ENCODE measurements at places on chromosomes 7 and 10.

- H3K27ac ChIP-seq, result no peak overlapping the region
- no peaks in the 10 kb centered on the region for H3K4me1 ChIP-seq
- H3K27me3 ChIP-seq, result peaks cover 9% of the 10 kb centered on the region
- H3K4me3 ChIP-seq, result no peak overlapping the region
- no peaks in the 10 kb centered on the region for H3K36me3 ChIP-seq
- DNase-seq, result no peak
Measured at GRCh38 chr7:21550076-21550475, 7.2 kb downstream of the DNAH11 start.

DNA sequence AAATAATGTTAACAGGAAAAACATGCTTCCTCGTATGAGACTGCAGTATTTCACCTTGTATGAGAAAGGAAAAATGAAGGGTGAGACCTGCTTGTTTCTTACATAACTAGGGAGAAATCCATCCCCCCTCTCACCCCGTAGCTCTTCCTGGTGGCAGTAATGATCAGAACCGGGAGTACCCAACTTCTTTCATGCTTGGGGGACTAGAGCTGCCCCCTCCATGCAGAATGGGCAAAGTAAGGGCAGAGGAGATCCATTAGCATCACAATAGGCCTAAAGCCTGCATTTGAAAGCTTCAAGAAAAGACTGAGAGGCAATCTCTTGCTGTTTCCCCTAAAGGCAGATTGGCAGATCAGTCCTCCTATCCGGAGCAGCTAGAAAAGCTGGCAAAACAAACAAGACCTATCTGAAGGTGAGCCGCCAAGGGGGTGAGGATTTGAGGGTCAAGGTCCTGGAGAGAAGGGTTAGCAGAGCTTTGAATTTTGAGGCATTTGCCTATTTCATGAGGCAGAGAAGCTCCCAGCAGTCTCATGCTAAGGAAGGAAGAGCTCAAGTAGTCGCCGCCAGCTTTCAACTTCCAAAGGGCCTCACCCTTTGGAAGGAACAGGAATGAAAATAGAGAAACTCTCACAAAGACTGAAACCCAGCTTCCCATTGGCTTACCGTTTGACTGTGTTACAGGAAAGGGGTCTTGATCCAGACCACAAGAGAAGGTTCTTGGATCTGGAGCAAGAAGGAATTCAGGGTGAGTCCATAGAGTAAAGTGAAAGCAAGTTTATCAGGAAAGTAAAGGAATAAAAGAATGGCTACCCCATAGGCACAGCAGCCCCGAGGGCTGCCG lies 36.2 kb downstream of the BAG3 start:
- no peak overlapping the region for H3K27ac ChIP-seq
- no peaks in the 10 kb centered on the region for H3K27me3 ChIP-seq
- DNase-seq, result no peak
- peaks cover 17% of the 10 kb centered on the region for H3K4me1 ChIP-seq

DNA sequence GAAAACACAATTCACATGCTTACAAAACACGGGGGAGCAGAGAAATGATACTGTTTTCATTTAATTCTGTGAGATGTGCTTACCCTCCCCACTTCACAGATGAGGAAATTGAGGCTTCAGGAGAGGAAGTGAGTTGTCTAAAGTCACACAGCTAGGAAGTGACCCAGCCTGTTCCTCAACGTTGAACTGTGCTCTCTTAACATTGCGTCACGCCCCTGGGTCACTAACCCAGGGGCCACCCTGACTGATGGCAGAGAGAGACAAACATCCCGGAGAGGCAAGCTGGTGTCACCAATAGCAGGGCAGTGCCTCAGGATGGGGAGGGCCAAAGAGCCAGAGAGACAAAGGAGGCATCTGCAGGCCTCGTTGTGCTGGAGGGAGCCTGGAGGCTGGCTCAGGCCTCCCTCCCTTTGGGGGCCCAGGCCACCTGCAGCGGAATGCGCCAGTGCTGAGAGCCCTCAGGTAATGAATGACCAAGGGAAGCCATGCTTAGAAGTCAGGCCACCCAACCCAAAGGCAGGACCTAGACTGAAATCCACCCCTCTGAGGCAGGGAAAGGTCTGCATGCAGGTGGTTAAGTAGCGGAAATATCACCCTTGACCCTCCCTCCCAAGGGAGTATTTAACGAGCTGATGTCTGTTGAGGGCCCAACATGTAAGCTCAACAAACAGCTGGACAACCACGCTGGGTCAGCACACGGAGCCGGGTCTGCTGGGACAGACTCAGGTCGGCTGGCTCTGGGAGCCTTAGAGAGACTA lies 81.3 kb downstream of the C10orf105 start:
- H3K27me3 ChIP-seq, result no peaks in the 10 kb centered on the region
- no peak overlapping the region for H3K4me3 ChIP-seq
- H3K4me1 ChIP-seq, result peaks cover 4% of the 10 kb centered on the region
- no peak overlapping the region for H3K27ac ChIP-seq

- no peak overlapping the region for H3K27ac ChIP-seq
- no peak overlapping the region for H3K4me3 ChIP-seq
- no peaks in the 10 kb centered on the region for H3K36me3 ChIP-seq
- DNase-seq, result no peak
Measured at GRCh38 chr10:11134411-11134810, 116.7 kb downstream of the CELF2 start.

GRCh38 chr10:17607603-17608332 lies 9.4 kb downstream of the HACD1 start:
- no peaks in the 10 kb centered on the region for H3K36me3 ChIP-seq
- H3K4me3 ChIP-seq, result no peak overlapping the region
- no peak overlapping the region for H3K27ac ChIP-seq
- H3K4me1 ChIP-seq, result no peaks in the 10 kb centered on the region

DNA sequence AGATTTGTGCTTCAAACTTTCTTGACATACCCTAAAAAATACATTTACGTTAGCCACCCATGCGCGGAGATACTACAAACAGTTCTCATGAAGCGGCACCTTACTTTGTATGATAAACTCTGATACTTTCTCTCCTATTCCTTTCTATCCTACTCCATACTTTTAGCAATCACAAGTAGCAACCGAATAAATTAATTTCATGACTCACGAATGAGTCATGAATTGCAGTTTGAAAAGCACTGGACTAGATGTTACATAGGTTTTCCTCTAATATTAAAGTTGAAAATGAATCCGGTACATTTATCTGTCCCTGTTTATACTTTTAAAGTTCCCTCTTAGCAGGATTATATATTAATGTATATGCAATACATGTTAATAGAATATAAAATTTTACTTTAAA lies 67.6 kb downstream of the CUBN start:
- no peak overlapping the region for H3K4me3 ChIP-seq
- H3K4me1 ChIP-seq, result peaks cover 47% of the 10 kb centered on the region
- no peaks in the 10 kb centered on the region for H3K27me3 ChIP-seq
- H3K36me3 ChIP-seq, result no peaks in the 10 kb centered on the region
- no peak overlapping the region for H3K27ac ChIP-seq
- no peak for DNase-seq

- H3K4me1 ChIP-seq, result peaks cover 20% of the 10 kb centered on the region
- DNase-seq, result peak; percentile 49
- no peak overlapping the region for H3K27ac ChIP-seq
- no peaks in the 10 kb centered on the region for H3K36me3 ChIP-seq
Measured at GRCh38 chr10:62732841-62733653, 71.5 kb upstream of the ADO start.

- no peak overlapping the region for H3K27ac ChIP-seq
- no peak overlapping the region for H3K4me3 ChIP-seq
- H3K27me3 ChIP-seq, result peaks cover 4% of the 10 kb centered on the region
- no peaks in the 10 kb centered on the region for H3K4me1 ChIP-seq
- DNase-seq, result no peak
Measured at GRCh38 chr10:90665905-90666662, 191.8 kb downstream of the HTR7 start.

DNA sequence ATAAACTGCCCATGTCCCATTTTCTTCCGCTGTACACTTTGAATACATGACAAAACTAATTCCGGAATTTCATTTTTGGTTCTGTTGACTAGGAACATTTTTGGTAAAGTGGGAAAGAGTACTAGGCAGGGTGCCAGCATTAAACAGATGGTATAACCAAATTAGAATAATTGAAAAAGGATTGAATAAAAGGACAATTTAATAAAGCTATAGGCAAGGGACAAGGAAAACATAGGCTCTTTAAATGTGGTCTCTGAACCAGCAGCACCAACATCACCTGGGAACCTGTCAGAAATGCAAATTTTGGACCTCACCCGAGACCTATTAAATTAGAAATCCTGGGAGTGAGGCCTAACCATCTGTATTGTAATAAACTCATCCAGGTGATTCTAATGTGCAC lies 376.9 kb downstream of the LRRTM3 start:
- H3K4me3 ChIP-seq, result no peak overlapping the region
- DNase-seq, result no peak
- no peaks in the 10 kb centered on the region for H3K4me1 ChIP-seq
- H3K27me3 ChIP-seq, result no peaks in the 10 kb centered on the region

- DNase-seq, result no peak
- H3K27me3 ChIP-seq, result no peaks in the 10 kb centered on the region
- peak overlapping the region; percentile 97 for H3K27ac ChIP-seq
- peaks cover 28% of the 10 kb centered on the region for H3K4me1 ChIP-seq
- H3K36me3 ChIP-seq, result peaks cover 30% of the 10 kb centered on the region
Measured at GRCh38 chr10:3786295-3787015, 1.4 kb upstream of the KLF6 start.

- H3K27me3 ChIP-seq, result no peaks in the 10 kb centered on the region
- no peak for DNase-seq
- H3K4me1 ChIP-seq, result no peaks in the 10 kb centered on the region
- no peaks in the 10 kb centered on the region for H3K36me3 ChIP-seq
Measured at GRCh38 chr7:20385126-20385525, 54.4 kb downstream of the ITGB8 start.

GRCh38 chr7:135905355-135905754 lies 71.8 kb downstream of the MTPN start:
- no peaks in the 10 kb centered on the region for H3K27me3 ChIP-seq
- H3K4me3 ChIP-seq, result no peak overlapping the region
- H3K27ac ChIP-seq, result no peak overlapping the region
- H3K4me1 ChIP-seq, result peaks cover 2% of the 10 kb centered on the region
- no peak for DNase-seq

- DNase-seq, result no peak
- H3K36me3 ChIP-seq, result no peaks in the 10 kb centered on the region
- no peaks in the 10 kb centered on the region for H3K4me1 ChIP-seq
- H3K27ac ChIP-seq, result no peak overlapping the region
- H3K27me3 ChIP-seq, result no peaks in the 10 kb centered on the region
Measured at GRCh38 chr10:126175641-126176262, 212.5 kb downstream of the ADAM12 start.

DNA sequence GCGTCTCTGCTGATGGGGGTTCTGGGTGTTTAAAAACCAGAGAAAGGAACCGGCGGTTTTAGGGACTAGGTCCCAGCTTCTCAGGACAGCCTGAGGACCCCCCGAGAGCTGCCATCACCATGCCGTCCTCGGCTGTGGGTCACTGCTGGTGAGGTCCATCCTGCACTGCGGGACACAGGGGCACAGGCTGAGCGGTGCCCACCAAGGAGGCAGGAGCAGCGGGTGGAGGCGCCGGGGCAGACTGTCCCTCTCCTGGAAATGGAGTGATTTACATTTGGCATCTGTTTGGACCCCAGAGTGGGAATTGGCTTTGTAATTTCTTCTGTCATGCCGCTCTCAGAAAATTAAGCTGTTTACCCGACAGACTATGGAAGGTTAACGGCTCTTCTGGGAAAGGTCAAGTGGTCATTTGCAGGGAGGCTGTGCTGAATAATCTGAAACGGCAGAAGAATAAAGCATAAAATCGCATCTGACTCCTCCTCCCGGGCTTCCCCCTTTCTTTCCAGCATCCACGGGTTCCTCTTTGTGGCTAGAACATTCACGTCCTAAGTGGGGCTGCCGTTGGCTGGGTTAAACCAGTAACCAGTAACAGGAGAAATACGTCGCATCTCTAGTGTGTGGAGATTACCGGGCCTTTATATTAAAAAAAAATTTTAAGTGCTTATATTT lies 31.7 kb downstream of the LHPP start:
- no peaks in the 10 kb centered on the region for H3K27me3 ChIP-seq
- no peak for DNase-seq
- H3K4me1 ChIP-seq, result peaks cover 12% of the 10 kb centered on the region
- peaks cover 4% of the 10 kb centered on the region for H3K36me3 ChIP-seq

- H3K4me1 ChIP-seq, result peaks cover 17% of the 10 kb centered on the region
- H3K36me3 ChIP-seq, result no peaks in the 10 kb centered on the region
- no peak overlapping the region for H3K27ac ChIP-seq
- no peak for DNase-seq
Measured at GRCh38 chr10:11869743-11870460, 46.7 kb downstream of the PROSER2 start.

- H3K4me3 ChIP-seq, result no peak overlapping the region
- peak; percentile 48 for DNase-seq
- H3K27me3 ChIP-seq, result no peaks in the 10 kb centered on the region
- H3K4me1 ChIP-seq, result peaks cover 17% of the 10 kb centered on the region
- no peak overlapping the region for H3K27ac ChIP-seq
Measured at GRCh38 chr10:119602241-119603095, 5.7 kb upstream of the TIAL1 start.

DNA sequence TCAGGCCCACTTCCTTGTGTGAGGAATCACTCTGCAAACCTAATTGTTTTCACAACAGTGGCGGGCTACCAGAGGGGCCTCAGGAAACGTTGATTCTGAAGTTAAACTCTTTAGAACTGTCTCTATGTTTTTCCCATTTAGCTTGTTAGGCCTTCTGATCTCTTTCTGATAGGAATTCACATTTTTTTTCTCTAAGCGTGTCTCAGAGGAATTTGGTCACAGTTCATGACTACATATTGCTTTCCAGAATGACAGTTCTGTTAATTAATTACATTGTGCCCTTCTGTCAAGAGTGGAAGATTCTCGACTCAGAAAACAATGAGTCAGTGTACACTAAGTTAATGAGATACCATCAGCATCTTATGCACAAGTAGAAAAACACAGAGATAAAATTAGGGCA lies 469.2 kb upstream of the C7orf33 start:
- H3K27me3 ChIP-seq, result no peaks in the 10 kb centered on the region
- H3K4me1 ChIP-seq, result no peaks in the 10 kb centered on the region
- H3K4me3 ChIP-seq, result no peak overlapping the region
- no peak overlapping the region for H3K27ac ChIP-seq

Data from activated naive CD8-positive, alpha-beta T cell treated with anti-CD3 and anti-CD28 coated beads, Interleukin-2, amount 50 U/mL, for 24 hours (primary cell).